Activated CD4-positive, alpha-beta T cell treated with anti-CD3 and anti-CD28 coated beads for 4 hours (primary cell): ENCODE measurements at places on chromosomes 3 and 15.

- DNase-seq = no peak
Measured at GRCh38 chr3:128864351-128864811, 15.0 kb upstream of the ACAD9 start.

GRCh38 chr3:145760036-145760435 lies 400.9 kb downstream of the PLOD2 start:
- no peak for DNase-seq

DNA sequence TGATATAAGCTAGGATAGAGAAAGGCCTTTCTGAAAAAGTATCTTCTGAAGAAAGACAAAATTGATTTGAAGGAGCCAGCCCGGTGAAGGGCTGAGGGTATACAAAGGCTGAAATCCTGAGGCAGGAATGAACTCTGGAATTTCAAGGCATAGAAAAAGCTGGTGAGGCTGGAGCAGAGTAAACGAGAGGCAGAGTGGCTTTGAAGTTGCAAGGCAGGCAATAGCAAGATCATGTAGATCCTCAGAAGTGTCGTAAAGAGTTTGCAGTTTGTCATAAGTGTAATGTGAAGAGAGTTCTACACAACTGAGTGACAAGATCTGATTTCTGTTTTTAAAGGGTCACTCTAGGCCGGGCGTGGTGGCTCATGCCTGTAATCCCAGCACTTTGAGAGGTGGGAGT lies 69.0 kb downstream of the HMG20A start:
- no peak for DNase-seq

- DNase-seq = no peak
Measured at GRCh38 chr15:79943820-79944219, 27.2 kb downstream of the BCL2A1 start.

GRCh38 chr3:123400169-123400568 lies 48.7 kb downstream of the ADCY5 start:
- no peak for DNase-seq

GRCh38 chr3:71268462-71268999 lies 315.0 kb downstream of the FOXP1 start:
- no peak for DNase-seq

- no peak for DNase-seq
Measured at GRCh38 chr3:107034142-107034541, 343.1 kb upstream of the CCDC54 start.

- no peak for DNase-seq
Measured at GRCh38 chr3:197007296-197007940, 22.2 kb downstream of the MELTF start.

- no peak for DNase-seq
Measured at GRCh38 chr15:100934726-100935125, 15.6 kb downstream of the LRRK1 start.

GRCh38 chr3:188294823-188295487 lies 141.0 kb downstream of the LPP start:
- no peak for DNase-seq

DNA sequence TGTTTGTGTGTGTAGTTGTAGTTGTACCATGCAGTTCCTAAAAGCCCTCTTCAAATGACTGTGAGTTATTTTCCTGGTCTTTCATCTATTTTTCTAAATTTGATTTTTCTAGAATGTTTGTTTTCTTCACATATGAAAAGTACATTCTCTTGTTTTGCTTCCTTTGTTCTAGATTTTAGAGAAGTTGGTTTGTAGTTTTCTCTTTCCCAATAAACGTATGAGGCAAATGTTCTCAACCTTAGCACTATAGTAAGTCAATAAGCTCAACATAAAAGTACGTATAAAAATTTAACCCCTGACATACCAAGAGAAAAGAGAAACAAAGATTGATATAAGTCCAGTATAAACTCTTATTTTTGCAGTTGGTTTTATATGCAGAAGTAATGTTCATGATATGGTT lies 74.7 kb downstream of the IL1RAP start:
- DNase-seq = no peak

- peak; percentile 18 for DNase-seq
Measured at GRCh38 chr3:45035441-45036301, 9.6 kb downstream of the CLEC3B start.

- no peak for DNase-seq
Measured at GRCh38 chr15:72521682-72522081, 47.6 kb downstream of the ARIH1 start.

DNA sequence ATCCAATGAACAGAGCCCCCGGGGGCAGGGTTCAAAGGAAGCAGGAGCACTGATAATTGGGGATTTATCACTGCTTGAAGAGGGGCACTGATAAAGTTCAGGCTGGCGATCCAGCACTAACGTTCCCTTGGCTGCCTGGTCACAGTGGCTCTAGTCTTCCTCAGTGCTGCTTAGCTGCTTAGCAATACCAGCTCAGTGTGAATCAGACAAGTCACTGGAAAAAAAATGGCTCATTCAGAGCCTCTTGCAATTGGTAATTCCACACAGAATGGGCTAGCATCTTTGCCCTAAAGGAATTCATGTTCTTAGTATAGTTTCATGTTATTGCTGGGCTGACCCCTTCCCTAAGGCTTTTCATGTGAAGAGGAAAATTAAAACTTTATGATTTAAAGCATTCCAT lies 95.7 kb upstream of the SLC2A2 start:
- no peak for DNase-seq

GRCh38 chr15:82849556-82850512 lies 40.4 kb downstream of the WHAMM start:
- peak; percentile 30 for DNase-seq

DNA sequence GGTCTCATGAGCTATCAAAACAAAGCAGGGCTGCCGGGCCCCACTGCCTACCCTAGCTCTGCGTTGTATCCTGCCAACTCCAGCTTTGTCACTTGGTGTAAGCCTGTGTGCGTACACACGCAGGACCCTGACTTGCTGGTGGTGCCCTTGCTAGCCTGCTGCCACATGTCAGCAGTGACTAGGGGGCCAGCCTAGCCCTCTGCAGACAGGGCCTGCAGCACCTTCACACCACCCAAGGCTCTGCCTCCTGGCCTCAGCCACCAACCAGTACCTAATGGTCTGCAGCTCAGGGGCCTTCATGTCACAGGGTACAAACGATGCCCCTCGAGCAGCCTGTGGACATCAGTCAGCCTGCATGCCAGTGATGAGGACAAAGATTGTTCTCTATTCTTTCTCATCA lies 30.1 kb upstream of the DUSP7 start:
- no peak for DNase-seq

DNA sequence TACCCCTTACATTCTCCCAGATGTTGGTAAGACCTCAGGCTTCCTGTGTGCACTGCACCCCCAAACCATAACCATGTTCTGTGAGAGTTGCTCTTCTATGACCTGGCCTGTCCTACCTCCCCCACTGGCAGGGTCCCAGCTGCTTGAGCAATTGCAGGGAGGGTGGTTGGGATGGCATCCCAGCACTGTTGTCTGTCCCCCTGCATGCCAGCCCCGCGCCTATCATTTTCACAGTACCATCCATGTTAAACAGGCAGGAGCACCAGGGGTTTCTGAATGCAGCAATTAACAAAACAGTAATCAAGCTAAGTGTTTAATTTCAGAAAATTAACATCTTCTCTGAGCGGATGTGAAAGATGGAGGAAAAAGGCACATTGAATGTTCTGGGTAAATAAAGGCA lies 345.5 kb downstream of the EPHB1 start:
- DNase-seq = no peak

- no peak for DNase-seq
Measured at GRCh38 chr3:155809181-155809580, 3.1 kb upstream of the C3orf33 start.

- no peak for DNase-seq
Measured at GRCh38 chr3:11553436-11554235, 90.1 kb downstream of the VGLL4 start.

DNA sequence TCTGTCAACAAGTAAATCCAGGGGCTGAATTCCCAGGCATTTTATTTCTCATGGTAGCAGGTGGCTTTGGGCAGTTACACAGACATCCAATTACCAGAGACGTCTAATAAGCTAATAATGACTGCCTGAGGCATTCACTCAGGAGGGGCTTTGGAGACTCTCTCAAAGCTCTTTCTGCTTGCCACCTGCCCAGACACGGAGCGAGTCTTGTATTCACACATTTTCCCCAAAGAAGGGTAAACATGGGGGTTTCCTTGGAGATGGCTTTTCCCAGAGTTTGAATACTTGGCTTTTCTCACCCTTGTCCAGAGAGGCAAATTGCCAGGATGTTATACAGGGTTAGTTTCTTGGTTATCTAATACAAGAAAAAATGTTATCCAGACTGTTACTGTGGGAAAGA lies 132.6 kb downstream of the DIPK2A start:
- DNase-seq = no peak

- DNase-seq = no peak
Measured at GRCh38 chr15:99955532-99955931, 222.3 kb upstream of the LYSMD4 start.
